Stomach (tissue), 19 donors: ENCODE measurements at places on chromosomes 5 and 9. TPM values are rescaled to one million over a fixed set of nuclear protein-coding genes. Genes with fewer than 3 reads are reported as not detected.

GRCh38 chr5:57937025-57937424, 454.4 kb upstream of the ACTBL2 start:
- no peak for DNase-seq

DNA sequence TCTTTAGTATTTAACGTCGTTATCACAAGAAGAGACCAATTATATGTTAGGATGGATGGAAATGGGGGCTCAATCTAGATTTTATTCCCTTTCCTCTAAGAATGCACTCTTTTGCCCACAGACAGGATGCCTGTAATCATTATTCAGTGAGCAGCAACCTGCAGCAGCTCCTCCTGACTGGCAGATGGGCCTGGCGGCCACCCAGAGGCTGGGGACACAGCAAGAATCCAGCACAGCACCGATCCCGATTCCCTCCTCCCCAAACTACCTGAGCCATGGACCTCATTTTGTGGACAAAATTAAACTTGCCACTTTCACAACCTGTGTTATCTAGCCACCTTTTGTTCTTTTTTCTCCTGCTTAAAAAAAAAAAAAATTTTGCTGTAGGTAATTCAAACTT, 101.0 kb downstream of the USP20 start:
- no peak for DNase-seq

DNA sequence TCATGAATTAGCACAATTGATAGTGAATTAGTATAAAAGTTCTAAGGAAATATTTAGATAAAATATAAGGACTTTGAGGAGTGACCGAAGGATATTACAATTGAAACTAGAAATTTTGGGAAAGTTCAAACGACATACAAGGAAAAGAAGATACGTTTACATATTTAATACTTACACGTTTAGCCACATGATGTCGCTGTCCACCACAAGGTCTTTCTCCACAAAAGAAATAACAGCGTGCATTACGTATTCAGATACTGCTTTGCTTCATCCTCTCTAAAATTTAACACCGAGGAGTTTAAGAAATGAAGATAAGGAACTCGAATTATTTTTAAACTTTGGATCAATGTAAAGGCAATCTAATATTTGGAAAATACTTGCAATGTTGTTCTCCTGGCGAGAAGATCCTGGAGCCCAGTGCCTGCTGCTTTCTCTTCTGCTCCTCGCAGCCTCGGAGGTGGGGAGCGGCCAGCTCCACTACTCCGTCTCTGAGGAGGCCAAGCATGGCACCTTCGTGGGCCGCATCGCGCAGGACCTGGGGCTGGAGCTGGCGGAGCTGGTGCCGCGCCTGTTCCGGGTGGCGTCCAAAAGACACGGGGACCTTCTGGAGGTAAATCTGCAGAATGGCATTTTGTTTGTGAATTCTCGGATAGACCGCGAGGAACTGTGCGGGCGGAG, at the start of gene PCDHA3:
Gene PCDHA3, plus strand, starts transcription at position 242 of the 678 bp plus-strand sequence.
- DNase-seq, result peak; percentile 38

- no peak for DNase-seq
Measured at GRCh38 chr5:162817364-162817763, 620.0 kb upstream of the CCNG1 start.

GRCh38 chr5:171310819-171311321, 1.8 kb downstream of the TLX3 start:
- no peak for DNase-seq

DNA sequence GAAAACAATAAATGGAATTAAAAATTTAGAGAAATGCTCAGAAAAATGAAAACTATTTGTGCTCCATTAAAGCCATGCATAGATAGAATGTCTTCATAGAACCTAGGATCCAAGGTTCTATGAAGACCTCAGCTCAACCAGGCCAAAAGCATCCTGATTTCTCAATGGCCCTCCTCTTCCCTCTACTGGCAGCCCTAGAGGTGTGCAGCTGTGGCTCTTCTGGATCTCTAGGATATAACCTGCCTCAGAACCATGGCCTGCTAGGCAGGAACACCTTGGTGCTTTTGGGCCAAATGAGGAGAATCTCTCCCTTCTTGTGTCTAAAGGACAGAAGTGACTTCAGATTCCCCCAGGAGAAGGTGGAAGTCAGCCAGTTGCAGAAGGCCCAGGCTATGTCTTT, 15.1 kb downstream of the IFNA1 start:
- DNase-seq, result no peak

DNA sequence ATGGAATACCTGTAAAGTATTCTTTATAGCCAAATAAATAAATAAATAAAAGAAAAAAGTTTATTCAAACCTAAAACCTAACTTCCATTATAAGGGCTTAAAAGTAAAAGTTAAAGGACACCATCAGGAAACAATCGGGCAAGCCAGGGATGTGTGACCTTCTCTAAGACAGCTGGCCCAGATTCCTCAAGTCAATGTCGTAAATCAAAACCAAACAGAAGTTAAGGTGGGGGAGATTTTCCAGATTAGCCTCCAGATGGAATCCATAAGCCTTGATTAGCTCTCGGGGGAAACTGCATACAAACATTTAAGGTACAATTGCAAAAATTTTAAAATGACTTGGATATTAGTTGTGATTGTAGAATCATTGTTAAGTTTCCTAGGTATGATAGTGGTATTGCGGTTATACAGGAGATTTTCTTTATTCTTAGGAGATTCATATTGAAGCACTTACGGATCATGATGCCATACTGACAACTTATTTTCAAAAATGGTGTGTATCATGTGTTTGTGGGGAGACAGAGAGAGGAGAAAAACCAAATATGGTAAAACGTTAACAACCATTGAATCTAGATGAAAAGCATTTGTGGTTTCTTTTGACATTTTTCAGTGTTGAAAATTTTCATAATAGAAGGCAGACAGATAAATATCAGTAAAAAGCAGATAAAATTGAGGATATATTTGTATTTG, 21.5 kb upstream of the MGAT1 start:
- no peak for DNase-seq

DNA sequence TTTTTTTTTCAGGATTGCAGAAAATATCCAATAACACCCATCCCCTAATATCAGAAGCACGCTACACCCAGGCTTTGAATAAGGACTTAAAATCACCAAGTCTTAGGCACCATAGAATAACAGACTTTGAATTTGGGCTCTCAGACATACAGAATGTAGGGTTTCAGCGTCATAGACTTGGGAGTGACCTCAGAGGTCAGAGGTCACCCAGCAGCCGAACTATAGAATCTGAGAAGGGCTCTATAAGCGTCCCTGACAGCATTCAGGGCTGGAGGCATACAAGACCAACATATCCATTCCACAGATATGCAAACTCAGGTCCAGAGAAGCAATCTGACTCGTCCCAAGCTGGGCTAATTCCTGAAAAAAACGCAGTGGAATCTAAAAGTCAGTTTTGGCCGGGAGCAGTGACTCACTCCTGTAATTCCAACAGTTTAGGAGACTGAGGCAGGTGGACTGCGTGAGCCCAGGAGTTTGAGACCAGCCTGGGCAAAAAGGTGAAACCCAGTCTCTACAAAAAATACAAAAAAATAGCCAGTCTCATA, 34.7 kb downstream of the SLC6A7 start:
- no peak for DNase-seq

The IL13 gene
- total RNA-seq, result not detected

The IL3 gene
- total RNA-seq, result not detected

The TSSK1B gene
- not detected for total RNA-seq
